ENCODE measurements at places on chromosomes 6 and 20.

DNA sequence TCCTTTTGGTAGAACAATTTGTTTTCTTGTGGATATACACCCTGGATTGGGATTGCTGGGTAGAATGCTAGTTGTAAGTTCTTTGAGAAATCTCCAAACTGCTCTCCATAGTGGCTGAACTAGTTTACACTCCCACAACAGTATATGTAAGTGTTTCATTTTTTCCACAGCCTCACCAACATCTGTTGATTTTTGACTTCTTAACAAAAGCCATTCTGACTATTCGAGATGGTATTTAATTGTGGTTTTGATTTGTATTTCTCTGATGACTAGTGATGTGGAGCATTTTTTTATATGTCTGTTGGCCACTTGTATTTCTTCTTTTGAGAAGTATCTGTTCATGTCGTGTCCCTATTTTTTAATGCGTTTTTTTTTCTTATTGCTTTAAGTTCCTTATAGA is 444.1 kb downstream of the CBLN4 start:
- no peak for DNase-seq

GRCh38 chr6:28862077-28862476 is 61.7 kb downstream of the TRIM27 start:
- DNase-seq = no peak

DNA sequence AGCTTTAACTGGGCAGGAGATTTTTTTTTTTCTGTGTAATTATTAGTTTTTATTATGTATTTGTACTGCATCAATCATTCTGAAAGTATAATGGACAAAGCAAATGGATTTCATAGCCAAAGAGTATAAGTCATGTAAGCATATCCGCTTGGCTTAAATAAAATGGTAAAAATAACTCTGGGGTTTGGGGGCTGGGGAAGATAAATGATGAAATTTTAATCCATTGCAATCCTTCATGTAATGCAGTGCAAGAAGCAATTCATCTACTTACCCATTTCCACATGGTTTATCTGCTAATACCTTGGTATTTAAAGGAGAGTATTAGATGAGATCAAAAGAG is 781.4 kb downstream of the QKI start:
- no peak for DNase-seq

GRCh38 chr20:45495501-45495941 is 19.9 kb downstream of the SPINT3 start:
- DNase-seq = no peak

DNA sequence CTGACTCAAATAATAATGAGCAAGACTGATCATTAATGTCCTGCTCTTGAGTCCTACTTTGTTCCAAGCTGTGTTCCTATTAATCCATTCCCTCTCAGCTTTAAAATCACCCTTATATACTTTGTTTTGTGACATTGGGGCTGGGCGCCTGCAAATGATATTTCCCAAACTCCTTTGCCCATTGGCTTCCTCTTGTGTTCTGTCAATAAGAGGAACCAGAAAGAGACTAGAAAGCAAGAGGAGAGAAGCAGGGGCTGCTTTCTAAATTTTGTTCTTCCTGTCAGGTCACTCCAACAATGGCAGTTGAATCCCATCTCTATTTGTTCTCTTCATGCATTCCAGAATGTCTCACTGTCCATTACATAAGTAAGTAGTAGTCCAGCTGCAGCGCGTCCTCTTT is 21.6 kb upstream of the TRIM27 start:
- DNase-seq = no peak

- no peak for DNase-seq
Observed at GRCh38 chr20:34324541-34324940, 21.4 kb upstream of the AHCY start.

- DNase-seq = no peak
Observed at GRCh38 chr6:111975466-111975865, 78.4 kb upstream of the CCN6 start.
